ENCODE measurements at places on chromosomes 7 and 10. TPM values are rescaled to one million over a fixed set of nuclear protein-coding genes. Genes with fewer than 3 reads are reported as not detected.

The DNAH11 gene
- 1.7 TPM for total RNA-seq

DNA sequence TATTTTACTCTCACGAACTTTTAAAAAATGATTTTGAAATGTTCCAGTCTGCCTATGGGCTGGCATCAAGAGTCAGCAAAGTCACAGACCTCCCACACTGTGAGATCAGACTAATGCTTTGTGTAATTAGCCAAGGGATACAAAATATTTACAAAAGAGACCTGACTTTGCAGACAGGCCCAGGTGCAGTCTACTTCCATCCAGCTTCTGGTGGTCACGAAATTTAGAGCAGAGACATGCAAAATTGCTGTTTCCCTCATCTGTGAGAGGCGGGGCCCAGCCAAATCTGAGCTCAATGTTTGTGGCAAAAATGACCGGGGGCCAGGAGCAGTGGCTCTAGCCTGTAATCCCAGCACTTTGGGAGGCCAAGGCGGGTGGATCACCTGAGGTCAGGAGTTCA lies 82.5 kb upstream of the PITRM1 start:
- DNase-seq, result peak; percentile 20
- H3K27ac ChIP-seq, result peak overlapping the region; percentile 42
- no peak overlapping the region for H3K4me3 ChIP-seq
- H3K4me1 ChIP-seq, result no peaks in the 10 kb centered on the region
- H3K36me3 ChIP-seq, result no peaks in the 10 kb centered on the region

GRCh38 chr10:23106331-23107072 lies 11.1 kb downstream of the MSRB2 start:
- peaks cover 74% of the 10 kb centered on the region for H3K36me3 ChIP-seq
- no peaks in the 10 kb centered on the region for H3K4me1 ChIP-seq
- no peak overlapping the region for H3K4me3 ChIP-seq
- DNase-seq, result no peak

DNA sequence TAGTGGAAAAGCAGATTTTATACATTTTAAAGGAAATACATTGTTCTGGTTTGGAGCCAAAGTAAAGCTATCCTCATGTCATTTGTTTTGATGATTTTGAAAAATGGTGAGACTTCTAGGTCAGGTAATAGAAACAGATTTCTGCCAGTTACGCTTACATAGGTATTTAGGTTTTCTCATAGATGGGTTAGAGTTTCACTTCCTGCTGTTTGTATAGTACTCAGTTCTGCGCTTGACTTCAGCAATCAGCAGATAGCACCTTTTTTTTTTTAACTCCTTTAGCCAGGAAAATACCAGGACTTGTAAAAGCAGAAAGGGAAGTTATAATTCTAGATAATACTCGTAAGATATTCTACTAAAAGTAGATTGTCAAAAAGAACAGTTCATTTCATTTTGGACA lies 209.8 kb upstream of the POM121L12 start:
- H3K27me3 ChIP-seq, result no peaks in the 10 kb centered on the region
- H3K4me3 ChIP-seq, result no peak overlapping the region
- H3K4me1 ChIP-seq, result no peaks in the 10 kb centered on the region

GRCh38 chr10:111986079-111986478 lies 197.5 kb downstream of the GPAM start:
- no peaks in the 10 kb centered on the region for H3K36me3 ChIP-seq
- DNase-seq, result no peak
- H3K27me3 ChIP-seq, result peaks cover 7% of the 10 kb centered on the region
- H3K4me3 ChIP-seq, result no peak overlapping the region
- H3K27ac ChIP-seq, result no peak overlapping the region
- H3K4me1 ChIP-seq, result no peaks in the 10 kb centered on the region

The UBTD1 gene
- 7.0 TPM for total RNA-seq

GRCh38 chr7:101494602-101495329 lies 132.1 kb downstream of the COL26A1 start:
- no peaks in the 10 kb centered on the region for H3K36me3 ChIP-seq
- H3K27me3 ChIP-seq, result no peaks in the 10 kb centered on the region

DNA sequence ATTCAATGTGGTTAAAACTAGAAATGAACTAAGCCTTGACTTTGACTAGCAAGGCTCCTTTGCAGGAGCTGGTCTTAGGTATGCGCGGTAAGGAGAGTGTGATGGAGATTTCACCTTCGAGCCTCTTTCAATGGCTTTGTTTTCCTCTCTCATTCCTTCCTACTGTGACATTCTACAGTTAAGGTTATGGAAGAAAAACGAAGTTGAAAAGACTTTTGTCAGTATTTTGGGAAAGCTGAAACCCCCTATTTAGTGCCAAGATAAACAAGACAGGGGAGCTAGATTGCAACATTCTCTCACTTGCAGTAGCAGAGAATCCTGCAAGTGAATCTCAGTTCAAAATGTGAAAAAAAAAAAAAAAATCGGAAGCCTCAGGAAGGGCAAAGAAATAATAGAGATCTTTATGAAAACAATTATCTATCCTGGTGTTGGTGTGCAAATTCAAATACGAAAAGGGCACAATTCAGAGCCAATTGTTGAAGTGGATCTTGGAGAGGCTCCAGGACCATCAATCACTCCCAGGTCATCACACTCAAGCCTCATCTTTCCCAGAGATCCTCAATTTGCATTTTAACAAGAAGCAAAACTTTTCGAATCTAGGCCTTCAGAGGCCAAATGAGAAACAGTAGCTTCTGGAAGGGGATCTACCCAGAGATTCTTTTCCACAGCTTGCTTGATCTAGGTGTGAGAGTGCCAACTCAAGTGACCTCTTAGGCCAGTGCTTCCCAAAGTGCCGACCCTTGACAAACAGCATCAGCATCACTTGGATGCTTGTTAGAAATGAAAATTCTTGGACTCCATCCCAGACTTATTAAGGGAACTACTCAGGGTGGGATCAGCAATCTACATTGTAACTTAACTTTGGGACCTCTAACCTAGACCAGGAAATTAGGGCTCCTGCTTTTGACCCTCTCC lies 163.8 kb downstream of the INHBA start:
- no peak for DNase-seq
- H3K27me3 ChIP-seq, result no peaks in the 10 kb centered on the region

The CLCN1 gene
- not detected for total RNA-seq

The TSPAN12 gene
- total RNA-seq, result 26.6 TPM

- no peak overlapping the region for H3K4me3 ChIP-seq
- H3K27me3 ChIP-seq, result no peaks in the 10 kb centered on the region
- DNase-seq, result peak; percentile 44
- H3K4me1 ChIP-seq, result peaks cover 80% of the 10 kb centered on the region
These were observed 5.4 kb downstream of the AGBL3 start for GRCh38 chr7:134991469-134992339.

DNA sequence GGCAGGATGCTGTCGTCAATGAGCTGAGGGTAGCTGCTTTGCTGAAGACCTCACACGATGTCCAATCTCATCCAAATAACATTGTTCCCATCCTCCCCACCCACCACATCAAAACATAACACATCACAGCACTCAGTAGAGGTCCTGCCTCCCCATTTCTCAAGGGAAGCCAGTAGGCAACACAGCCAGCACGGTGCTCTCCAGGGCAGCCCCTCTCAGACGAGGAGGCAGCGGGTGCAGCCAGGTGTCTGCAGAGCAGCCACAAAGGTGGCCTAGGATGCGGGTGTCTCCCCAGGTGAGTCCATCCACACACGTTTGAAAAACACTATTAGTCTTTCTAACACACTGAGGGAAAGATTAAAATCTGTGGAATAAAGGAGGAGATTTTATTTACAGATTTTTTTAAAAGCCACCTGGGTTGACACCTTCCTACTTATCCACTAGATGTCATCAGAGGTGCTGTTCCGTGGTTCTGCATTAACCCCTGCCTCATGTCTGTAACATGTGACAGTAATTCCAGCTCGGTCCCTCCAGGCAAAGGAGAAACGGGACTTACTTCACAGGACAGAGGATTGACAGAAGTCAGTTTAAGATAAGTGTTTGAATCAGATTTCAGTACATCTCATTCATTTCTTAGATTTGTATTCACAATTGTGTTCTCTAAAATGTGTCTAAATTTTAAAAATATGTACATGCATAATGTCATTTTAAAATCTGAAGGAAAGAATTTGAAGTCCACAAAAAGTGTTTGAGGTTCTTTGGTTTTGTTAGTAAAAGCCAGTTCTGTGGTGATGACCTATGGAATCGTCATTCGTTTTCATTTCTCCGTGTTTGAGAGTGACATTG lies 68.0 kb downstream of the LANCL2 start:
- H3K27me3 ChIP-seq, result no peaks in the 10 kb centered on the region
- peaks cover 36% of the 10 kb centered on the region for H3K4me1 ChIP-seq
- H3K4me3 ChIP-seq, result no peak overlapping the region
- peaks cover 4% of the 10 kb centered on the region for H3K36me3 ChIP-seq
- H3K27ac ChIP-seq, result no peak overlapping the region

- no peak for DNase-seq
- H3K36me3 ChIP-seq, result peaks cover 41% of the 10 kb centered on the region
These were observed 70.0 kb downstream of the WAPL start for GRCh38 chr10:86451604-86451960.

- H3K4me3 ChIP-seq, result no peak overlapping the region
- no peak for DNase-seq
- H3K27me3 ChIP-seq, result no peaks in the 10 kb centered on the region
- H3K36me3 ChIP-seq, result no peaks in the 10 kb centered on the region
- no peak overlapping the region for H3K27ac ChIP-seq
These were observed 154.3 kb downstream of the ZNF248 start for GRCh38 chr10:37703114-37703513.

- no peak overlapping the region for H3K4me3 ChIP-seq
- peaks cover 25% of the 10 kb centered on the region for H3K36me3 ChIP-seq
- DNase-seq, result no peak
- H3K27me3 ChIP-seq, result no peaks in the 10 kb centered on the region
These were observed 32.3 kb downstream of the C1GALT1 start for GRCh38 chr7:7214398-7215347.

- H3K27ac ChIP-seq, result no peak overlapping the region
- no peaks in the 10 kb centered on the region for H3K4me1 ChIP-seq
- no peaks in the 10 kb centered on the region for H3K36me3 ChIP-seq
- no peak overlapping the region for H3K4me3 ChIP-seq
- H3K27me3 ChIP-seq, result no peaks in the 10 kb centered on the region
These were observed 105.5 kb upstream of the PTN start for GRCh38 chr7:137449016-137449415.

The TMEM273 gene
- 2.8 TPM for total RNA-seq

The SPDYE16 gene
- not detected for total RNA-seq

DNA sequence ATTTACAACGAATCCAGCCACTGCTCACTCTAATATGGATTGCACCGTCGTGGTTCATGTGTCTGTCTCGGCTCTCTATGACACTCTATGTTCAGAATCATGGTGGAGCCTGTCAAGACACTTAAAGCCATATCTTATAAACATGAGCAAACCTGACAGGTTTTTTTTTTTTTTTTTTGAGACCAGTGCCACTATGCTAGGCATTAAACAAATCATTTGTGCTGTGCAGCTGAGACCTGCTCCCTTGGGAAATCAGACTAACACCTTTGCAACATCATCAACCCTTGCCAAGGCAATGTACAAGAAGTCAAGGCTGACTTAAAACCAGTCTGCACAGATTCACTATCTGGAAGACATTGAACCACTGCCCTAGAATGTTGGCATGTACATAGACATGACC lies 181.2 kb upstream of the ANK3 start:
- DNase-seq, result no peak
- no peak overlapping the region for H3K4me3 ChIP-seq
- H3K27ac ChIP-seq, result no peak overlapping the region
- no peaks in the 10 kb centered on the region for H3K4me1 ChIP-seq
- no peaks in the 10 kb centered on the region for H3K27me3 ChIP-seq

The SEMA3D gene
- 3.1 TPM for total RNA-seq

GRCh38 chr7:128174386-128174785 lies 66.7 kb upstream of the LEP start:
- no peak overlapping the region for H3K27ac ChIP-seq
- no peak for DNase-seq
- H3K36me3 ChIP-seq, result no peaks in the 10 kb centered on the region
- H3K4me1 ChIP-seq, result no peaks in the 10 kb centered on the region
- H3K27me3 ChIP-seq, result no peaks in the 10 kb centered on the region

GRCh38 chr7:97982647-97983046 lies 7.3 kb downstream of the OCM2 start:
- no peaks in the 10 kb centered on the region for H3K27me3 ChIP-seq
- no peak overlapping the region for H3K4me3 ChIP-seq
- no peak overlapping the region for H3K27ac ChIP-seq

The C10orf143 gene
- total RNA-seq, result not detected

- no peak overlapping the region for H3K4me3 ChIP-seq
- DNase-seq, result no peak
- no peak overlapping the region for H3K27ac ChIP-seq
- no peaks in the 10 kb centered on the region for H3K36me3 ChIP-seq
- peaks cover 21% of the 10 kb centered on the region for H3K4me1 ChIP-seq
- H3K27me3 ChIP-seq, result no peaks in the 10 kb centered on the region
These were observed 42.8 kb upstream of the RNF216 start for GRCh38 chr7:5824297-5824610.

DNA sequence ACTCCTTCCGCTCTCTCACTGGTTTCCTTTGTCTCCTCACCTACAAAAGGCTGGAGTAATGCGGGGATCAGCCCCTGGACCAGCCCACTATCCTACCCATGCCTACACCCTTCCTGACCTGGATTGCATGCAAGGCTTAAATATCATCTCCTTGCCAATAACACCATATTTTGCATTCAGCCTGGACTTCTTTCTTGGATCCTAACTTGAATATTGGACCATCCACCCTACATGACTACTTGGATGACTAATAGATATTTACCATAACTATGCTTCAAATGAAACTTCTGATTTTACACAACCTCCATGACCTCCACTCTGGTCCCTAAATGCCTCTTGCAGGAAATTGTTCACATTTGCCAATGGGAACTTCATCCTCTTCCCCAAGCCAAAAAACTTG lies 188.3 kb upstream of the AKR1E2 start:
- DNase-seq, result no peak
- no peaks in the 10 kb centered on the region for H3K36me3 ChIP-seq
- no peak overlapping the region for H3K4me3 ChIP-seq
- no peaks in the 10 kb centered on the region for H3K4me1 ChIP-seq
- H3K27ac ChIP-seq, result no peak overlapping the region

DNA sequence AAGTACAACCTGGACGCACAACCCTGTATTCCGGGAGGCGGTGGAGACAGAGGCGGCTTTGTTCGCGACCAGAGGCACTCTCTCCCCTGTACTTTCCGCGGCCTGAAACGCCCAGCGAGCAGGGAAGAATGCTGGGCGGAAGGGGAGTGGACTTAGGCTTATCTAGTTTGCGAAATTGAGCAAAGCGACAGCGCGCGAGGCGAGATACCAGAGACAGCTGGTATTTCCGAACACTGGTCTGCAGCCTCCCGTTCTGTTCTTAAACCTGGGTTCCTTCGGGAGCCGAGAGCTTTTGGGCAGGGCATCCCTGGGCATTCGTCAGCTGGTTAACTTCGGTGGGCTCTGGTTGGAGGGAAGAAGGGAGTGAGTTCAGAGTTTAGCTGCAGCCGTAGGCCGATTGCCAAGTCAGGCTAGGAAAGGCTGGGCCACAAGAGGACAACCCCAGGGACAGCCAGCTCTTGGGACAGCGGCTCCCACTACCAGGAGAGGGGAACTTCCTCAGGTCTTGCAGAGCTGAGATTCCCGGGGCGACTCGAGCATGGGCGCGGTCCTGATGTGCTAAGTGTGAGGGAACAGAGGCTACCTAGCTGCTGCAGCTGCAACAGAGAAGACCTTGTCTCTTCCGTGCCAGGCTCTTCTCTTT lies 3.9 kb downstream of the HMX3 start:
- H3K27ac ChIP-seq, result no peak overlapping the region
- H3K36me3 ChIP-seq, result no peaks in the 10 kb centered on the region
- peaks cover 100% of the 10 kb centered on the region for H3K27me3 ChIP-seq
- H3K4me1 ChIP-seq, result peaks cover 65% of the 10 kb centered on the region

Measured in stomach (tissue), 19 donors.